Heart left ventricle (tissue), 16 donors: ENCODE measurements at places on chromosomes 3 and 15. TPM values are rescaled to one million over a fixed set of nuclear protein-coding genes. Genes with fewer than 3 reads are reported as not detected.

- no peak for DNase-seq
Measured at GRCh38 chr3:16013568-16013967, 160.9 kb upstream of the GALNT15 start.

GRCh38 chr3:36991147-36991546, 1.8 kb downstream of the EPM2AIP1 start:
- no peak for DNase-seq

GRCh38 chr3:57777774-57778173, 21.7 kb downstream of the SLMAP start:
- DNase-seq = no peak

DNA sequence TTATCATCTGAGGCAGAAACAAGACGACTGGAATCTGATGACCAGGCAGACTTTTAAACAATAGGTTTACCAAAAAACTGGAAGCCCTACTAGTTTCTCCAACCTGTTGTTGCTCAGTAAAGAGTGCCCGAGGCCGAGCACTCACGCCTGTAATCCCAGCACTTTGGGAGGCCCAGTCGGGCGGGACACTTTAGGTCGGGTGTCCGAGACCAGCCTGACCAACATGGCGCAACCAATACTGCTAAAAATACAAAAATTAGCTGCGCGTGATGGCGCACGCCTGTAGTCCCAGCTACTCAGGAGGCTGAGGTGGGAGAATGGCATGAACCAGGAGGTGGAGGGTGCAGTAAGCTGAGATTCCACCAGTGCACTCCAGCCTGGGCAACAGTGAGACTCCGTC, 1.1 kb upstream of the WDR5B start:
- DNase-seq = no peak

GPR62 gene
- total RNA-seq = 0.13 TPM

- DNase-seq = peak; percentile 5
Measured at GRCh38 chr3:13620281-13620680, 71.4 kb downstream of the FBLN2 start.

- DNase-seq = no peak
Measured at GRCh38 chr3:193909387-193909786, 226.6 kb upstream of the HES1 start.

DNA sequence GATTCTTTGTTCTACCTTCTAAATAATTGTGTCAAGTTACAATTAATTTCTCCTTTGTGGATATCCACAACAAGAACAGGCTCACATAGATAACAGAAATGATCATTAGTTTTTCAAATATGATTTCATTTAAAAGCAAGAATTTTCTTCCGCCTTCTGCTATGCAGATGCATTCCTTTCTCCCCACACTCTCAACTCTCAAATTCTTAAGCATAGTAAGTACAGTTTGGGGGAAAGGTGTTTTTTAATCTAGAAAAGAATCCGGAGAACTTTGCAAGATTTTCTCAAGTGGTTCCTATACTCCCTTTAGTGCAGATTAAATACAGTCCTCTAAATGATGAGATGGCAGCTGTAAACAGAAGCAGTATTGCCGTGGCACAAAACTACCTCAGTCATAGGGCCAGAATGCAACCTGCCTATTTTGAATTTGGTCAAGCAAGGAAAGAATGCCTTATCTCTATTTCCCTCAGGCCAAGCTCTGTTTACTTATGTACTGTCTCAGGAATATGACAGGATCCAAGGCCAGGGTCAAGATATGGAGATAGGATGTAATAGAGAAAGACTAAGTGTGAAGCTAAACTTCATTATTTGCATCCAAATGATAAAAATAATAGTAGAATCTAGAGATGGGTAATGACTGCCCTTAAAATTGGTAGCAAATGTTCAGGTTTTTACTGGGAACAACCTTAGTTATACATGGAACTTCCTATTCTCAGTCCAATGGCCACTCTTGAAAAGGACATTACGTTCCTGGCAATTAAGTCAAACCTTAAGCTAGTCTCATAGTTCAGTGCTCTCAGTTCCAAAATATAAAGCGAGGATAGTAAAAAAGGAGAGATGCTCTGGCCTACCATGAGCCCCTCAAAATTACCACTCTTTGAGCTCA, 77.3 kb upstream of the PHLDB2 start:
- no peak for DNase-seq

- DNase-seq = no peak
Measured at GRCh38 chr3:41356775-41357174, 157.5 kb downstream of the CTNNB1 start.

GRCh38 chr3:50263478-50264382, 5.2 kb upstream of the SEMA3B start:
- no peak for DNase-seq

DNA sequence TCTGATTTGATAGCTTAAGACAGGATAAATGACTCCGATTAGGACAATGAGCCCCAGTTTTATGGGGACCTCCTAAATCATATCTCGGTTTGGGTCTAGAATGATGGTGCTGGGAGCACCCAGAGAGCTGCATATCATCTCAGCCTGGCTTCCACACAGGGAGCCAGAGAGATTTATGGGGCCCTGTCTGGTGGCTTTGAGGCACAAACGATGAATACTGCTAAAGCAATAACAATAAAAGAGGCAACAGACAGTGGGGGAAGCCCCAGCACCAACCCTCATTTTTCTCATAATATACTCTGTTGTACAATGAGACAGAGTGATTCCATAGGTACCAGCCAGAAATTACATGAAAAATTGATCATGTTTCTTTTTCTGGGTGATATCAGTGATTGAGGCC, 889.0 kb upstream of the CFAP20DC start:
- DNase-seq = no peak

DNA sequence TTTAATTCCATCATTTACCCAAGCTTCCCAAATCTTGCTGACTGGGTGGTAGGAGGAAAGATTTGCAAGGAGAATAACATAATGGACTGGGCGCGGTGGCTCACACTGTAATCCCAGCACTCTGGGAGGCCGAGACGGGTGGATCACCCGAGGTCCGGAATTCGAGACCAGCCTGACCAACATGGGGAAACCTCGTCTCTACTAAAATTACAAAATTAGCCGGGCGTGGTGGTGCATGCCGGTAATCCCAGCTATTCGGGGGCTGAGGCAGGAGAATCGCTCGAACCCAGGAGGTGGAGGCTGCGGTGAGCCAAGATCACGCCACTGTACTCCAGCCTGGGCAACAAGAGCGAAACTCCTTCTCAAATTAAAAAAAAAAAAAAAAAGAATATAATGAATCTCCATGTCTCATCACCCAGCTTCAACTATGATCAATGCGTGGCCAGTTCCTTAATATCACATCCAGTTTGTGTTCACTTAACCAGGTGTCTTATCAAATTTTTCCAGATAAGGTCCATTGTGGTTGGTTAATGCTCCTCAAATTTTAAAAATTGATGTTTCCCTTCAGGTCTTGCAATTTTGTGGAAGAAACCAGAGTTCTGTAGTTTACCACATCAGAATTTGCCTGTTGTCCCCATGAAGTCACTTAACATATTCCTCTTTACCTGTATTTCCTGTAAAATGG, 1.3 kb upstream of the ABCF3 start:
- no peak for DNase-seq

DNA sequence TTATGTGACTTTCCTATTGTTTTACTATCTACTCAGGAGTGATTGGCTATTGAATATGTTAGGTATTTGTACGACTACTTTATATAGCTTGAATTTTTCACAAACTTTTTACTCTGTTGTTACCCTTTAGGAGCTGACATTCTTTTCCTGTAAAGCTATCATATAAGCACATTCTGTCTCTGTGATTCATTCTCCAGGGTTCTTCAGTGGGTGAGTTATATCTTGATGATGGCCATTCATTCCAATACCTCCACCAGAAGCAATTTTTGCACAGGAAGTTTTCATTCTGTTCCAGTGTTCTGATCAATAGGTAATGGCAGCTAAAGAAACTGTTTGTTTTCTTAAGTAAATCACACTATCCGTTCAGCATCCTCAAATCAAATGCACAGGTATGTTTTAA, 10.1 kb upstream of the CAPN3 start:
- DNase-seq = no peak

DNA sequence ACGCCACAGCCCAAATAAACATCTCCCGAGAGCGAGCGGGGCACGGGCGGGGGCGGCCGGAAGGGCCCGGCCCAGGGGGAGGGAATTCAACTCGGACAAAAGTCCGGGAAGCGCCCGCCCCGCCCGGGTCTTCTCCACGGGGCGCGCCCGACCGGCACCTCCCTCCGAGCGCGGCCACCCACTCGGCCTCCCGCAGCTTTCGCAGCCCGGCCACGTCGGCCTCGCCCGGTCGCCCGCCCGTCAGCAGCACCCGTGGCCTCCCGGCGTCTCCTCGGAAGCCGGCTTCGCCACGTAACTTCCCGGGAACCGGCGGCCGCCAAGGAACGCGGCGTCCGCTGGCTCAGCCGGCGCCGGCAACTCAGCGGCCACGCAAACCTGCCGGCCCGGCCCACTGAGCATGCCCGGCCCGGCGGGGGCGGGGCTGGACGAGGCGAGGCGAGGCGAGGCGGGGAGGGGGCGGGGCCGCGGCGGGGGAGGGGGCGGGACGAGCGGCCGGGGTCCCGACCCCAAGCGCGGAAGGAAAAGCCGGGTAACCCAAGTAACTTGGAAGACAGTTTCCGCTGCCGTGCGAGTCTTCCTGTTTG, at the start of gene TJP1:
TSS of gene TJP1 (minus strand) at position 369 of the 584 bp plus-strand sequence. CDS start 440 bp downstream, outside the sequence.
- DNase-seq = peak; percentile 88

GRCh38 chr15:25718169-25718536, 145.0 kb downstream of the ATP10A start:
- no peak for DNase-seq

GRCh38 chr3:1394188-1394587, 301.4 kb downstream of the CNTN6 start:
- no peak for DNase-seq

DNA sequence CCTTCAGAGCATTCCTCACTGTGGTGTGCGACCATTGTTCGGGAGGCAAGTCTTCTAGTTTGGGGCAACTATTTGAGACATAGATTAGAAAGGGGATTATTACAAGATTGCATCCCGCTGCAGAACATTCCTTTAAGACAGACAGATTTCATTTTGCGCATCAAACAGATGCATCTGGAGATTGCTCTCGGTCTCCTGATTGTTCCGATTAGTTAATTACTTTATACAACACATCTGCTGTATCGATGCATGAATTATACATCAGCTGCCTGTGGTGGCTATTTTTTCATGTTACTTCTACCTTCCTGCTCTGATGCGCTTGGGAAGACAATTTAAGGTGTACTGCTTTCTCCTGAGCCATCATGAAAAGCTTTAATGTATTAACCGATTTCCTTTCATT, 10.0 kb downstream of the SATB1 start:
- no peak for DNase-seq

LRIG1 gene
- 82.1 TPM for total RNA-seq

DOCK3 gene
- total RNA-seq = 6.7 TPM

- DNase-seq = no peak
Measured at GRCh38 chr3:171566803-171567422, 106.7 kb upstream of the TNIK start.

DNA sequence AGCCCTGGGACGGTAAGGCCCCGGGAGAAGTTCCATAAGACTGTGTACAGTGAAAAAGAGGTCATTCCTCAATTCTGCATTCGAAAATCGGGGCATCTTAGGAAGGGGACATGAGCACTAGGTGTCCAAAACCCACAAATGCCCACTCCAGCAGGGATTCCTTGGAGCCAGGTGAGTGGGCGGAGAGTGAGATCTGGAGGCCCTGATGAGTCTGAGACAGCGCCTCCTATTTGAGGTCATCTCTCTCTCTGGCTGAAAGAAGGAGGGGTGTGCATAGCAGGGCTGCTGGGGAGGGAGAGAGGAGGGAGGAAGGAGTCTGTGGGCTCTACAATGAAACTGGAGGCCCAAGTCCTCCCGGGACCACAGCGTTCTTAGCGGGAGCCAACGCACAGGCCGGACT, 38.1 kb upstream of the LACTB start:
- DNase-seq = no peak

DNA sequence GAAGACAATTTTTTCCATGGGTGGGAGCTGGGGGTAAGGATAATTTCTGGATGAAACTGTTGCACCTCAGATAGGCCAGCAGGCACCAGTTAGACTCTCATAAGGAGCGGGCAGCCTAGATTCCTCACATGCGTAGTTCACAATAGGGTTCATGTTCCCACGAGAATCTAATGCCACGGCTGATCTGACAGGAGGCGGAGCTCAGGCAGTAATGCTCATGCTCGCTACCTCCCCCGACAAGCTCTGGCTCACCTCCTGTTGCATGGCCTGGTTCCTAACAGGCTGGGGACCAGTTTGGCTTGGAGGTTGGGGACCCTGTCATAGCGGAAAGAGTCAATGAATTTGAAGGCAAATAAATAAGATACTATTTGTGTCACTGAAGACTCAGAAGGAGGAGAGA, 105.5 kb downstream of the PLD1 start:
- no peak for DNase-seq

DNA sequence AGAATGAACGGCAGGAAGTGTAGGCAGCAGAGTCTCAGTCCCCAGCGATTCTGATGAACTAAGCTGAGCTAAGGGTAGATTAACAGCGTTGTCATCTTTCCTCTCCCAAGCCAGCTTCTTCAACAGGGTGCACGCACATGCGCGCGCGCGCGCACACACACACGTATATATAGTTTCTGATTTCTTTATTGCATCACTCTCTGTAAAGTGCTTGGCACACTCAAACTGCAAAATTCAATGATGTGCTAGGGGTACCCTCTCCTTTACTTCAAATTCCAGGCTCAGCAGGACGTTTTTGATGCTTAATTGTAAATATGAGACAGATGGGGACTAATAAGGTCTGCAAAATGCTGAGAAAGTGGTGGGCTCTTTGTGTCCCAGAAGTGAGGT, 26.1 kb upstream of the VPS8 start:
- DNase-seq = no peak

COL6A5 gene
- total RNA-seq = 0.14 TPM

CCDC32 gene
- 18.3 TPM for total RNA-seq

IL20RB gene
- total RNA-seq = 0.50 TPM

FAM81A gene
- total RNA-seq = 4.5 TPM

DNA sequence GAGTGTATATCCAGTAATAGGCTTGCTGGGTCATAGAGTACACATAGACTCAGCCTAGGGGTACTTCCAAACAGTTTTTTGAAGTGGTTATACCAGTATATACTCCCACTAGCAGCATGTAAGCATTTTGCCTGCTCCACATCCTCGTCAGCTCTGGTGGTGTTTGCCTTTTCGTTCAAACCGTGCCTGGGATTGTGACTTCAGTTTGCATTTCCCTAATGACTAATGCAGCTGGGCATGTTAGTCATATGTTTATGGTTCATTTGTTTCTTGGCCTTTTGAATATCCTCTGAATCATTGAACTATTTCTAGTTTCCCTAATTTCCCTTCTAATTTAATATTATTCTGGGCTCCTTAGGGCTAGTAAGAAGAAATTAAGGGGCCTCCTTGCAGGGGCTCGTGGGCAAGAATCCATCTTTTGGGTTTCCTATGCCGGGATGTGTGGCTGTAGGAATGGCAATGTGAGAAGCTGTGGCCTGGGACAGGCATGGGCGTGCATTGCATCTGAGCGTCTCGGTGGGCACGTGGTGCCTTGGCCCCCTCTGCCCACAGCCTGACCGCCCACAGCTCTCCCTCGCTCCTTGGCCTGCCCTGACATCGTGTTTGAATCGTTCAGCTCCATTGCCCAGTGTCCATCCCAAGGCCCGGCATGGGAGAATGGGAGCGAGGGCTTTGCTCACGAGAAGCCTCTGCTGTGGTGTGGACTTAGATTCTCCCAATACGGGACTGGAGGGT, 26.4 kb downstream of the FAH start:
- no peak for DNase-seq

- peak; percentile 43 for DNase-seq
Measured at GRCh38 chr3:112293368-112294321, at the start of gene SLC9C1. SLC9C1 (minus strand) TSS chr3:112294216; CDS start chr3:112286791, 7,425 bp downstream.

LRRK1 gene
- total RNA-seq = 12.7 TPM
